DMS 273 treated with DMSO at 0.1 percent for 48 hours (cell line): ENCODE measurements at places on chromosomes 13 and 19.

DNA sequence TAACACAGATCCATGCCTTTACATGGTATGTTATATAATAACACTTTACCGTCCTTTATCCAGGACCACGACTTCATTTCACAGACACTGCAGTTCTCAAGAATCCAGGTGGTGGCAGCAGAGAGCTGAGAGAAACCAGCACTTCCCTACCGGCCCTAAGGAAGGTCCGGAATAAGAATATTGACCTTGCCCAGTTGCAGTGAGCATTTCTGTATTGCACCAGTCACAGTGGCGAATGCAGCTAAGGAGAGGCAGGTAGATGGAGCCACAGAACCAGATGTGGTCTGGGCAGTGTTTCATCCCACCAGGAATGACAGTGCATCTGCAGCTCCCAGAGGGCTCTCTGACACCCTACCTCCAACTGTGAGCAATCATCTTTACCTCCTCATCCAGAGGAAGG lies 44.6 kb downstream of the ZNF787 start:
- DNase-seq, result no peak

GRCh38 chr19:15180451-15181390 lies 20.1 kb downstream of the NOTCH3 start:
- DNase-seq, result no peak

DNA sequence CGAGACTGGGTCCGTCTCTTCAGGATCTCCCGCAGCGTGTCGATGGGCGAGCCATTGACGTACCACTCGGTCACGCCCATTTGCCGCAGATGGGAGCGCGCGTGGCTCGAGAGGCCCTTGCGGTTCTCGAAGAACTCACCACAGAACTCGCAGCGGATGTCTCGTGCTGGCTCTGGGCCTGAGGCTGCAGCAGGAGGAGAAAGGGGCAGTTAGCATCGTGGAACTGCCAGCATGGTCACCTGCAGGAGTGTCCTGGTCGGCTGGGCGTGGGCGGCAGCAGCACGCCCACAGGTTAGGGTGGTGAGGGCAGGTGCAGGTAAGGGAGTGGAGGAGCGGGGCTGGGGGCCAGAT lies 8.5 kb upstream of the AKAP8L start:
- no peak for DNase-seq

DNA sequence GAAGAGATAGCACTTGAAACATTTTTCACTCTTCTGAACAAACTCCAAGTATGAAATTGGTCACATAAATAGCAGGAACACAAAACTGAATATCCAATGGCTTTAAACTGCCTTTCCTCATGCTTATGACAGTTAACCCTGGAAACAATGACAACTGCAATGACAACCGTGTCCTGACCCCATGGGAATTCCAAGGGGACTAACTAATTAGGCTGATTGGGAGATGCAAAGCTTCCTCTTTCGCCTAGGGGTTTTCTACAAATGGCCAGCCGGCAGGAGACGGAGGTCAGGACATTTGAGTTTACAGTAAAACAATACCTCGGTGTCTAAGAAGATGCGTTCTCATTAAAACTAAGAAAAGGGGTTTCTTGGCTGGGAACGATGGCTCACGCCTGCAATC lies 53.0 kb upstream of the URAD start:
- DNase-seq, result no peak

DNA sequence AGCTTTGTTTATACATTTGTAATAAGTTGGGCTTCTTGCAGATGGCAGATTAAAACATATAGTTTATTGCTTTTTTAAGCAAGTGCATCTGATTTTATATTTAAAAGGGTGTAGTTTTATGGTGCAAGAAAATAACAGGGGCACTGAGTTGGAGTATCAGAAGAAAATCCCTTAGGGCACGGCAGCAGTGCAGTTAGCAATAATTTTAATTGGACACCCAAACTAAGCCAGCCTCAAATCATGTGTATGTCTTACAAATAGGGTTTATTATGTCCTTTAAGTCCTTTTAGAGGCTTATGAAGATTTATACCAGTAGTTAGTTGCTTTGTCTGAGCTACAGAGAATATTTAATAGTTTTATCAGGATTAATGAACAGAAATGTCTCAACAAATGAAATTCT lies 57.5 kb downstream of the GPC6 start:
- DNase-seq, result no peak

- DNase-seq, result no peak
Observed at GRCh38 chr19:6963244-6963852, 57.9 kb downstream of the MBD3L2B start.

- DNase-seq, result peak; percentile 33
Observed at GRCh38 chr13:49110122-49110912, 109.8 kb upstream of the MLNR start.

GRCh38 chr13:51564252-51564651 lies 20.0 kb upstream of the WDFY2 start:
- no peak for DNase-seq

- DNase-seq, result no peak
Observed at GRCh38 chr13:49455007-49455398, 10.9 kb downstream of the SETDB2 start.

DNA sequence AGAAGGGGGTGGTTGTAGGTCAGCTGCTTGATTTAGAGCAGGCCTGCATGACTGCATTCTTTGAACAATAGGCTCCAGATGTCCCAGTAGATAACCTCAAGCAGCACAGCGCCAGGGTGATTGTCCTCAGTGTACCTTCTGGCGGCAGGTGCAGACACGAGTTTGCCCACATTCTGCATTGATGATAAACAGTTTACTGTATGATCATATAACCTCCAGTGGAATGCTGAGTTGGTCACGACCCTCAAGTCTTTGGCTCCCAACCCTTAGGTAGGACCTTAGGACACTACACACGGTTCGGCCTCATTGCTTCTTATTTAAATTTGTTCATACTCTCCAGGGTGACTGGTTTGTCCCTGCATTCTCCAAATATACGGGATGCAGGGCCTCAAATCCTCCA lies 12.2 kb downstream of the ZNF439 start:
- DNase-seq, result no peak

GRCh38 chr13:41552031-41552430 lies 94.7 kb downstream of the RGCC start:
- DNase-seq, result no peak

DNA sequence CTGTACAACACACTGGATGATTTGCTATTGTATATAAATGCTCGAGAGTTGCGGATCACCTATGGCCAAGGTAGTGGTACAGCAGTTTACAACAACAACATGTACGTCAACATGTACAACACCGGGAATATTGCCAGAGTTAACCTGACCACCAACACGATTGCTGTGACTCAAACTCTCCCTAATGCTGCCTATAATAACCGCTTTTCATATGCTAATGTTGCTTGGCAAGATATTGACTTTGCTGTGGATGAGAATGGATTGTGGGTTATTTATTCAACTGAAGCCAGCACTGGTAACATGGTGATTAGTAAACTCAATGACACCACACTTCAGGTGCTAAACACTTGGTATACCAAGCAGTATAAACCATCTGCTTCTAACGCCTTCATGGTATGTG lies 21.5 kb downstream of the OLFM4 start:
- DNase-seq, result no peak

- no peak for DNase-seq
Observed at GRCh38 chr13:45105895-45106294, 14.4 kb upstream of the GTF2F2 start.

DNA sequence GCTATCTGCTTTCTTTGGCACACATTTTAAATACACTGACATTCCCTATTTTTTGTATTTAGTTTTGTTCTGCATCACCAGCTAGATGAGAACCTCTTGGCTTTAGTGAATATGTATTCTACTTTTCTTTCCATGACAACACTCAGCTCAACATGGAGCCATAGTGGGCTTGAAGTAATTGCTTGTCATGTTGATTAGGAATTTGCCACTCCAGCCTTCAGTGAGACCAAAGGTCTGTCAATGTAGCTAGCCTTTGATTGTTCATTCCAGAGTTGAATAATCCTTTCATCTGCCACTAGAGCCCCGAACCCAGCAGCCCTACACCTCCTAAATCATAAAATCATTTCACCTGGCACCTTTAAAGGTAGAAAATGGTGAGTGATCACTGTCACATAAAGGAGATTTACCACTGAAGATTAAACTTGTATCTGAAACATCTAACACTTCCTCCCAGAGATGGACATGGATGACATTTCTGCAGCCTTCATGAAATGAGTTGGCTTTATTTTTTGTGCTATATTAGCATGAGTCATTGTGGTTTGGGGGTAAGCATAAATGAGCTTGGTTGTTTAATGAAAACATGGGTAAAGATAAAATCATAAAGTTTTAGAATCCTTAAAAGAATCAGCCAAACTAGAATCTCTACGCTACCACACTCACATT lies 29.2 kb upstream of the GARRE1 start:
- no peak for DNase-seq

DNA sequence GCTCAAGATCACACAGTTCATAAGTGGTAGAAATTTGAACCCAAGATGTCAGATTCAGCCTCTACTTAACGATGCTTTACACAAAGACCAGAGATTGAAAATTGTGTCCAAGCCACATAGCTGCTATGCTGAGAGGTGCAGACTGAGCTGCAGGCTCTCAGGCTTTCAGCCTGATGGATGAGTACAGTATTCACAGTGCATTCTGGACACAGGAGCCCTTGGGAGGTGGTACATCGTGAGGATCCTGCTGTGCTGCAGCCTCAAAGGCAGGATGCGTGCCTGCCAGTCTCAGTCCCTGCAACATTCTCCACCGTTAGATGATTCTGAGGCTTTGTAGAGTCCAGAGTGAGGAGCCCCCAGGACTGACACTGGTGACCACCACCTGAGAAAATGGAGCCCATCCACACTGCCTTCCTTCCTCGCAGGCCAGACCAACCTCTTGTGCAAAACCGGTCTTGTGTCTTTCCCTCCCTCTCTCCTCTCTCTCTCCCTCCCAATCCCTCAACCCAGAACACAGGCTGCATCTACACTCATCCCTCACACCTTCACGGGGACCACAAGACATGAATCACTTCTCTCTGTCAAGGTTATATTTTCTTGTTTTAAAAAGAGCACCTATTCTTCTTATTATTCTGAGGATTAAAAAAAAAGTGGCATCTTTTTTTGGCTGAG lies 203.4 kb upstream of the ZNF507 start:
- no peak for DNase-seq

- no peak for DNase-seq
Observed at GRCh38 chr13:110442930-110443621, 118.4 kb downstream of the RAB20 start.

DNA sequence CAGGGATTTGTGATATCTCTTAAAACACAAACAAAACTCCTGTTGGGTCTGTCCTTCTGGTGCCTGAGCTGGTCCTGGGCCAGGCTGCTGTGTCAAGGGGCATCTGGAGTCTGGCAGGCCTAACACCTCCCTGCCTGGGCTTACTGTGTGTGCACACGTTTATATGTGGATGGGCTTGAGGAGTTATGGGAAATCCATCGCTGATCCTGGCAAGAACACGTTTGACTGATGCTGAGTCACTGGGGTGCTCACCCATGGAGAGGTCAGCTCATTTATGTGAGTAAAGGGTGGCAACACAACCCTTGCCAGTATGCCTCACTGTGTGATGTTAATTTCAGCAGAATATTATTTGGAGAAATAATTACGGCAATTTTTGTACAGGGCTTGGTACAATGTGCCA lies 44.5 kb upstream of the PCDH8 start:
- DNase-seq, result no peak

- DNase-seq, result no peak
Observed at GRCh38 chr19:15897026-15897737, 692 bp downstream of the CYP4F2 start.

DNA sequence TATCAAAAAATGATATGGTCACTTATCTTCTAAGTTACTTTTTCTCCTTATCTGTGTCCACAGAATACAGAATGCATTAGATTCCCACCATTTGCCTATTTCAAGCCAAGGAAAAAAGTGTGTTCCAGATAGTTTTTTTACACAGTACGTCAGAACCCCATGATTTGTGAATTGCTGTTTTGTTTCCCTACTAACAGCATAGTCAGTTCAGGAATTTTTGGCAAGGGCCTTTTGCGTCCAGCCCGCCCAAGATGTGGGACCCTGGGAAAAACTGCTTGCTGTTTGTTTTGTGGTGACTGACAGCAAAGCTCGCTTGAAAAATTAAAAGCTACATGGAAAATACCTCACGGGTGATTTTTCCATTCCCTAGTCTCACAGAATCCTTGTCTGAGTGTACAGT lies 20.4 kb upstream of the FAM216B start:
- DNase-seq, result no peak

GRCh38 chr19:34787059-34787824 lies 14.2 kb upstream of the ZNF599 start:
- DNase-seq, result no peak

DNA sequence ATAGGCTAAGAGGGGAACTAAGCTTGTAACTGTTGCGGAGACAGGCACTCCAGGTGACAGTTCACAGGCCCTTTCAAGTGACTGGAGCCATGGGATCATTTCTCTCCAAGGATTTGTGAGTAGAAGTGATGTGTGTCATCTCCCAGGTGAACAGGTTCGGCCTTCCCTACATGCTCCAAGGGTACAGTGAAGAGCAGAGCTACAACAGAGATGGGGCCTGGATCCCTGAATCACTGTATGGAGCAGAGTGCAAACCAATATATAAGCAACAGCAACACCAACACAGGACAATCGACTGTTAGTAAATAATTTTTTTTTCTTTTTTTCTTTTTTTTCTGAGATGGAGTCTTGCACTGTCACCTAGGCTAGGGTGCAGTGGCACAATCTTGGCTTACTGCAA lies 15.0 kb downstream of the ZSCAN18 start:
- DNase-seq, result no peak

DNA sequence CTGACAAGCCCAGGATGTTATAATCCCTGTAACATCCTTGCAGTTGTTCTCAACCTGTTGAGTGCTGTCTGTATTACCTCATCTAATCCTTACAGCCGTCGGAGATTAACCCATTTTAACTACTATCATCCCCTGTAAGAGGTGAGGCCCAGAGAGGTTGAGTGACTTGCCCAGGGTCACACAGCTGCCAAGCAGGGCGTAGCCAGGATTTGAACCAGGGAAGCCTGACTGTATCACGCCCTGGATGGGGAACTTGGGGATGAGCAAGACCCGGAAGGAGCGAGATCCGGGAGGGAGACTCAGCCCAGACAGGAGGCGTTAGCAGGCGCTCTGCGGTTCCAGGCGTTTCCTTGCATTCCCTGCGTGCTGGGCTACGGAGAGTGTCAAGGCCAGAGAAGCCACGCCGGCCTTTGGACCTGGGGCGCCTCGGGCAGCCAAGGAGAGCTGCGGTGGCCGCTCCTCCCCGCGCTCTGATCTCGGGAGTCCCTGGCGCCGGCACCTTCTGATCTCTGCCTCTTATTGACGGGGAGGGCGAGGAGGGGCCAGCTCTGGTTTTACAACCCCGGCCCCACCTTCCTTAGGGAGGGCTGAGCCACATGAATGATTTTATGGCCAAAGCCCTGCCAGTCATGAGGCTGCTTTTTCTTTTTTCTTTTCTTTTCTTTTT lies 6.2 kb downstream of the SULT2B1 start:
- DNase-seq, result no peak

- DNase-seq, result peak; percentile 71
Observed at GRCh38 chr19:46299004-46299509, 2.2 kb downstream of the HIF3A start.

- DNase-seq, result no peak
Observed at GRCh38 chr13:23898101-23898500, 799 bp upstream of the C1QTNF9B start.

- DNase-seq, result no peak
Observed at GRCh38 chr13:51707461-51707860, 96.5 kb downstream of the DHRS12 start.

GRCh38 chr13:67134417-67135129 lies 95.6 kb downstream of the PCDH9 start:
- DNase-seq, result peak; percentile 53

- no peak for DNase-seq
Observed at GRCh38 chr13:100544866-100545683, 43.5 kb downstream of the GGACT start.

GRCh38 chr19:38047049-38047438 lies 140.0 kb downstream of the SIPA1L3 start:
- no peak for DNase-seq
